ENCODE measurements at places on chromosomes 2 and 18.

- no peak for DNase-seq
Measured at GRCh38 chr2:16671760-16672159, 6.1 kb upstream of the CYRIA start.

- no peak for DNase-seq
Measured at GRCh38 chr18:63084219-63084618, 235.3 kb downstream of the BCL2 start.

DNA sequence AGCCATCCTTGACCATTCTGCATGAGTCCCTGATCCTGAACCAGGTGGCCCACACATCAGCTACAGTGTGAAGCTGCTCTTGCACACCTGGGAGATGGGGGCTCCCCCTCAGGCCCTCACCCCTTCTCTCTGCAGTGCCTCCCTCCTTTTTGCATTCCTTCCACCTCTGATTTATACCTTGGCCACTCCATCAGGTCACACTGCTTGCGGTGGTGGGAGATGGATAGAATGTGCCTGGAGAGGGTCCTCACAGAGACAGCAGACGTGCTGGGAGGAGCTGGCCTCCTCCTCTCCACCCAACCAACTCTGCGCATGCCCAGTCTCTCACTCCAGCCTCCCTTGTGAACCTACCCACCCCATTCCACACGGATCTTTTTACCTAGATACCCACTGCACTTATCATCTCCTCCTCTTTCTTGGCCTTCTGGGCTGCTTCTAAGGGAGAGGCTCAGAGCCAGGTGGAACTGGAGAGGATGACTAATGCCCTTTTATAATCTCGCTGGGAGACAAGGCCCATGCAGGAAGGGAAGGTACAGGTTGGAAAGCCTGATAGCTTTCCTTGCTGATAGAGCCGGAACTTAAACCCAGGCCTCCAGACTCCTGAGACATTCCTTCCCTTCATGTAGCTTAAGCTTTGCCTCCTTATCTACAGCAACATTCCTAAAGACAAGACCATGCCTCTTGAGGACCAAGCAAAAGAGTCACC is 205.1 kb downstream of the ZBTB7C start:
- no peak for DNase-seq

DNA sequence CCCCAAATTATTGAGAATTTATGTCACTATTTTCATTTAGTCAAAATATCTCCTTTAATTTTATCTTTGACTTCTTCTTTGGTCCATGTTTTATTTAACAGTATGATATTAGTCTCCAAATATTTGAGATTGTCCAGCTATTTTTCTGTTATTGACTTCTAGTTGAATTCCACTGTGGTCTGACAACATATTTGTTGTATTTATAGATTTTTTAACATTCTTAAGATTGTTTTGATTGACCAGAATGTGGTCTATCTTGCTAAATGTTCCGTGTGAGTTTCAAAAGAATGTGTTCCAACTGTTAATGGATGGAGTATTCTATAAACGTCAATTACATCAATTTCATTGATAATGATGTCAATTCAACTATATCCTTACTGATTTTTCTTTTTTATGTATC is 1452.1 kb downstream of the SUCLG1 start:
- DNase-seq, result no peak

- no peak for DNase-seq
Measured at GRCh38 chr18:10381951-10382350, 72.5 kb upstream of the APCDD1 start.

DNA sequence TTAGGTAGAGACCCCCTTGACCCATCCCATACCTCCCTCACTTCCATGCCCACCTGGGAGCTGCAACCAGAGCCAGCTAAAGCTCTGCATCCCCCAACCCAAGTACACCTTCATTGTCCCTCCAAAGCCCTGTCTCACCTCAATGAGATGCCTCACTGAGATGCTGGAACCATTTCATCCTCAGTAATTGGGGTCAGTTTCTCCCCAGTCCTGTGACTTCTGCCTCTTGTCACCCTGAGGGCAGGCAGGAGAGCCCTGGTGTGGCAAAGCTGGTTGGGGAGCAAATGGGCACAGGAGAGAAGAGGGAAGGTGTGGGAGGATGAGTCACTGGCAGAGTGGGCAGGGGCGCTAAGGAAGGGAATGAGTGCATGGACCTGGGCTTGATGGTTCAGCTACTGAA is 27.9 kb upstream of the NT5DC4 start:
- DNase-seq, result no peak

GRCh38 chr18:73924836-73925235 is 222.8 kb downstream of the FBXO15 start:
- no peak for DNase-seq

GRCh38 chr2:156064540-156064939 is 268.0 kb downstream of the NR4A2 start:
- no peak for DNase-seq

DNA sequence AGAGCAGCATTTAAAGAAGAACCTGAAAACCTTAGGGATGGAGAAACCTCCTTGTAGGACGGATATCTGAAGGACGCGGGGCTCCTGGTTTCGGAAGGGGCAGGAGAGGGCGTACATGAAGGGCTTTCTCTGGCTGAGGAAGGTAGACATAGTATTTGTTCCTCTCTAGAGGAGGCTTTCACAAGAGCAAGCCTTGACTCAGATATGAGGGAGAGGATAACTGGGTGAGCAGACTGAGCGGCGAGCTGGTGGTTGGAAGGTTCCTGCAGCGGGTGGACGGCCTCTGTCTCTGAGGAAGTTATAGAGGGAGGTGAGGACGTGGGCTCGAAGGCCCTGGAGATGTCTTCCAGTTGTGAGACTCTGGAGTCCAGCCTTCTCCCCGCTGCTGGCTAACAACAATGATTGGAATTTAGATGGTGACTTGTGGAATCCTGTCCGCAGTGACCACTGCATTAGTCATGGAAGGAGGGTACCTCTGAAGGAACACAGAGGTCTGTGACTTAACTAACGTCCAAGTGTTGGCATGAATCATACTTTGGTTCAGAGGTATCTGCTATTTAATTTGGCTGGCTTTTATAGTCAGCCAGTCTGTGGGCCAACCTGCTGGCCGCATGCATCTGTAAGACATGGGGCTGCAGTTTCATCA is 80.9 kb downstream of the ASAP2 start:
- peak; percentile 92 for DNase-seq
